ENCODE measurements at places on chromosomes 7 and 10.

- no peaks in the 10 kb centered on the region for H3K36me3 ChIP-seq
- H3K27me3 ChIP-seq: no peaks in the 10 kb centered on the region
- no peak overlapping the region for H3K4me3 ChIP-seq
- peaks cover 13% of the 10 kb centered on the region for H3K4me1 ChIP-seq
These were observed 45.3 kb upstream of the OSBPL3 start for GRCh38 chr7:25025218-25025671.

- H3K27me3 ChIP-seq: no peaks in the 10 kb centered on the region
- H3K27ac ChIP-seq: no peak overlapping the region
- H3K4me1 ChIP-seq: no peaks in the 10 kb centered on the region
- H3K4me3 ChIP-seq: no peak overlapping the region
These were observed 49.3 kb downstream of the PRKAG2 start for GRCh38 chr7:151827620-151828019.

DNA sequence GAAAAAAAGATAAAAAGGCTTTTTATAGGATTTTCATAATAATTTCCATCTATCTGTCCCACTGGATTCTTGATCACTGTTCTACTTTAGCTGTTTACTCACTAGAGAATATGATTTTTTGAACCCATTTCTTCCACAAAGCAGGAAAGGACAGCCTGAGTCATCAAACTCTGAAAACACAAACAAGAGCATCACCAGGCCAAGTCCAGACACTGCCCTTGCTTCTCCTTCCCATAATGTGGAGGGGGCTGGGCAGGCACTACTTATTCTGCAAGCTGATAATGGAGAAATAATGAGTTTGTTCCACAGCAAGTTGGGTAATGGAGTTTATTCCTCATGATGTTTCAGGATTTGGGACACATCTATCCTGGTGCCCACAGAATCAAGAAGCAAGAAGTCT lies 13.0 kb upstream of the KCNIP2 start:
- no peak overlapping the region for H3K27ac ChIP-seq
- H3K4me1 ChIP-seq: no peaks in the 10 kb centered on the region
- no peak for DNase-seq
- H3K4me3 ChIP-seq: no peak overlapping the region
- H3K27me3 ChIP-seq: no peaks in the 10 kb centered on the region
- H3K36me3 ChIP-seq: no peaks in the 10 kb centered on the region

DNA sequence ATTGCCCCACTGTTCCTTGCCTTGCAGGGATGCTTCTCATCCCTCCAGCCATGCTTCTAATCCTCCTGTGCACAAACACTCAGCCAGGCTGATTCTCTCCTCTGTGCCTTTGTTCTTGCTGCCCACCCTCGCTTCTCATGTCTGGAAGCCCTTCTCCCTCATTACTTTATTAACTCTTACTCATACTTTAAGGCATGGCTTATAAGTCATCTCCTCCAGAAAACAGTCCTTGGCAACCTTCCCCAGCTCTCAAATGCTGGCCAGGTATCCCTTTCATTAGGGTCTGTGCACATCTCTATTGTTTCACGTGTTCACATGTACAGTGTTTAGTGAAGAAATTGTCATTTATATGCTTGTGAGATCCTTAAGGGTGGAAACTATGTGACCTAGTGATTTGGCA lies 62.9 kb downstream of the ITGB8 start:
- H3K4me1 ChIP-seq: no peaks in the 10 kb centered on the region
- no peaks in the 10 kb centered on the region for H3K36me3 ChIP-seq
- H3K4me3 ChIP-seq: no peak overlapping the region
- DNase-seq: no peak
- no peak overlapping the region for H3K27ac ChIP-seq
- H3K27me3 ChIP-seq: no peaks in the 10 kb centered on the region

DNA sequence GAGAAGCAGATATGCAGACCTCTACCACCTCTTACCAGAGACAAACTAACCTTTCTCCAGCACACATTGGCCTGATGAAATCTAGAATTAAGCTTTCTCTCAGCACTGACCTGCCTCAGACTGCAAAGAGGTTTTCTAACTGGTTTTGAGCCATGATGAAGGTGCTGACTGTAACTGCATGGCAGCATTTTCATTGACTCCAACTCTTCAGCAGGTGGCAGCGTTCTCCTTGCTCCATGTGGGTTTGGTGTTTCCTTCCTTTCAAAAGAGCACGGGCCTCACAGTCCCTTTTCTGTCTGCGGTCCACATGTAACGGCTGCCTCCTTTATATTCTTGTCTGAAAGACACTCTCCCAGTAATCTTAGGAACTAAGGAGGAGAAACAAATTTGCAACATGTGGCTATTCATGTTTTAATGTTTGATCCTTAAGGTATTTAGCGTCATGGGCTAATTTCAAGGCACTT lies 12.6 kb downstream of the KLLN start:
- H3K4me1 ChIP-seq: no peaks in the 10 kb centered on the region
- H3K4me3 ChIP-seq: no peak overlapping the region
- H3K36me3 ChIP-seq: no peaks in the 10 kb centered on the region
- no peak overlapping the region for H3K27ac ChIP-seq

GRCh38 chr7:99073839-99074446 lies 70.0 kb downstream of the SMURF1 start:
- H3K4me1 ChIP-seq: no peaks in the 10 kb centered on the region
- no peaks in the 10 kb centered on the region for H3K36me3 ChIP-seq
- H3K4me3 ChIP-seq: no peak overlapping the region
- no peaks in the 10 kb centered on the region for H3K27me3 ChIP-seq
- no peak for DNase-seq
- no peak overlapping the region for H3K27ac ChIP-seq

GRCh38 chr10:75400163-75400770 lies 1.3 kb downstream of the ZNF503 start:
- peak overlapping the region; percentile 49 for H3K4me3 ChIP-seq
- peaks cover 88% of the 10 kb centered on the region for H3K27me3 ChIP-seq
- H3K4me1 ChIP-seq: peaks cover 33% of the 10 kb centered on the region
- no peak overlapping the region for H3K27ac ChIP-seq
- DNase-seq: no peak
- H3K36me3 ChIP-seq: no peaks in the 10 kb centered on the region

DNA sequence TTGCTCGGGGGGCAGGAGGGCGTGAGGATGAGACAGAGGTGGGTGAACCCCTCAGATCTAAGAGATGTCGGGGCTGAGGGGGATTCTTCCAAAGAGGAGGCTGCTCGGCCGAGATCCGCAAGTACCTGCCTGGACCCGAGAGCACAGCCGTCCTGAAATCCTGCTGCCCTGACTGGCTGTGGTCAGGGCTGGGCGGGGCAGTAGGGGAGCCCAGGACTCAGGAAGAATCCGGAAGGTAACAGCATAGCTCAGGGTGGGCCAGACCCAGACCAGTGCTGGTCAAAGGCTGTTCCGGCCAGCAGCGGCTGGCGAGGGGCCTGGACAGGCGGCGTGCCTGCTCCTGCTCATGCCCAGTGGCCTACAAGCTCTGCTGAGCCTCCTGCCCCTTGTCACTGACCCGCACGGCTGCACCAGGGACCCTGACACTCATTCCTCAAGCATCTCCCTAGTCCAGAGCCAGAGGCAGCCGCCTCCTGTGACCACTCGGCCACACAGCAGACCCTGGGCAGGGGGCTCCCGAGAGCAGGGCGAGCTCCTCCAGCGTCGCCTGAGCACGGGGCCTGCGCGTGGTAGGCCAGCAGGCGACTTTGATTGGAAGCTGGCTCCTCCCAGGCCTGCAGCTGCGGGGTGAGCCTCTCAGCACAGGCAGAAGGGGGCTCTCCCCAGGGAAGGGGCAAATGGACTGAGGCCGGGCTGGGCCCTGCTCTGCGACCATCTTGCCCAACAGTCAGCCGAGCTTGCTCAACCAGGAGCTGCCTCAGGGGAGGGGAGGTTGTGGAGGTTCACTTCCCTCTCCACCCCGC lies 3.1 kb upstream of the ADAP1 start:
- no peaks in the 10 kb centered on the region for H3K36me3 ChIP-seq
- no peak overlapping the region for H3K27ac ChIP-seq
- H3K4me1 ChIP-seq: no peaks in the 10 kb centered on the region
- H3K4me3 ChIP-seq: no peak overlapping the region
- H3K27me3 ChIP-seq: peaks cover 34% of the 10 kb centered on the region

GRCh38 chr7:7138897-7139296 lies 43.4 kb upstream of the C1GALT1 start:
- no peak overlapping the region for H3K4me3 ChIP-seq
- no peaks in the 10 kb centered on the region for H3K36me3 ChIP-seq
- no peaks in the 10 kb centered on the region for H3K27me3 ChIP-seq
- DNase-seq: no peak
- H3K27ac ChIP-seq: no peak overlapping the region
- H3K4me1 ChIP-seq: no peaks in the 10 kb centered on the region

- H3K36me3 ChIP-seq: no peaks in the 10 kb centered on the region
- H3K27me3 ChIP-seq: no peaks in the 10 kb centered on the region
- DNase-seq: no peak
- no peak overlapping the region for H3K27ac ChIP-seq
- H3K4me3 ChIP-seq: no peak overlapping the region
- peaks cover 27% of the 10 kb centered on the region for H3K4me1 ChIP-seq
These were observed 41.3 kb downstream of the PDLIM1 start for GRCh38 chr10:95249467-95249866.

- no peaks in the 10 kb centered on the region for H3K36me3 ChIP-seq
- DNase-seq: no peak
- peaks cover 3% of the 10 kb centered on the region for H3K27me3 ChIP-seq
- H3K4me1 ChIP-seq: no peaks in the 10 kb centered on the region
- H3K27ac ChIP-seq: no peak overlapping the region
These were observed 50.5 kb downstream of the C10orf67 start for GRCh38 chr10:23293973-23294590.

DNA sequence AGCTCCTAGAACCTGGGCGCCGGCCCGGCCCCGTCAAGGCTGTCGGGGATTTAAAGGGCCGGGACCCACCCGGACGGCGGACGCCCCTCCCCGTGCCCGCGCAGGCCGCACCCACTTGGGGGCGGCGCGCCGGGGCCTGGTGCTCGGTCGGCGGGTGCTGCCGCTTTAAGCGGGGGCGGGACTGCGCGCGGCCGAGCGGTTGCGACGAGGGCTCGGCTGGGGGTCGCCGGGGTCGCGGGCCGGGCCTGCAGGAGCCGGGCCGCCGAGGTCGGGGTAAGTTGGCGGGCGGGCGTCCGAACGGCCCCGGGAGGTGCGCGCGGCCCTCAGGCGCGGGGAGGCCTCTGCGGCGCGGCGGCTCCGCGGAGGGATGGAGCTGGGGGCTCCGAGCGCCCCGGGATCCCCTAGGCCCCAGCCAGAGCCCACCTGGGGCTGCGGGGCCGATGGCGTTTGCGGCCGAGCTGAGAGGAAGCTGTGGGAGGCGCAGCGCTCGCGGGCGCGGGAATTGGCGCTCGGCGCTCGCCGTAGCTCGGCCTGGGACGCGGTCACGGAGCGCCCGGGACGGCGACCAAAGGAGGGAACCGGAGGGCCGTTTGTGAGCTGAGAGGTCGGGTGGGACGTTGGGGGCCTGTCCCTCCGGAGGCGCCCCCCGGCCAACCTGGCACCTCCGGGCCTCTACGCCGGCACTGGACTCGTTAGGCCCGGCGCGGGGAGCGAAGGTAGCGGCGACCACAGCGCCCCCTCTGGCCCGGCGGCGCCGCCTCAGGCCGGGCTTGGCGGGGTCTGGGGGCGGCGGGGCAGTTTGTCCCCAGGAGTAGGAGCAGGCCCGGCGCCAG lies at the start of gene TRRAP:
TRRAP (plus strand) TSS at position 168 of the 833 bp plus-strand sequence. CDS start 2,619 bp downstream, outside the sequence.
- H3K4me1 ChIP-seq: peaks cover 5% of the 10 kb centered on the region
- peak within 1 kb of the TSS; percentile 96 for H3K27ac ChIP-seq
- H3K4me3 ChIP-seq: peak within 1 kb of the TSS; percentile 96
- H3K27me3 ChIP-seq: no peaks in the 10 kb centered on the region
- peak; percentile 64 for DNase-seq
- peaks cover 26% of the 10 kb centered on the region for H3K36me3 ChIP-seq

- no peak overlapping the region for H3K4me3 ChIP-seq
- no peak for DNase-seq
- no peaks in the 10 kb centered on the region for H3K27me3 ChIP-seq
- H3K4me1 ChIP-seq: no peaks in the 10 kb centered on the region
These were observed 14.1 kb upstream of the MKX start for GRCh38 chr10:27759483-27760272.

GRCh38 chr10:75405598-75406461 lies 4.3 kb upstream of the ZNF503 start:
- H3K4me1 ChIP-seq: peaks cover 11% of the 10 kb centered on the region
- H3K4me3 ChIP-seq: no peak overlapping the region
- H3K27me3 ChIP-seq: peaks cover 100% of the 10 kb centered on the region
- H3K27ac ChIP-seq: no peak overlapping the region

- H3K36me3 ChIP-seq: no peaks in the 10 kb centered on the region
- H3K27me3 ChIP-seq: no peaks in the 10 kb centered on the region
- no peak for DNase-seq
- no peak overlapping the region for H3K4me3 ChIP-seq
These were observed 94.4 kb downstream of the TAX1BP1 start for GRCh38 chr7:27834179-27834921.

GRCh38 chr7:157540606-157541294 lies 203.9 kb downstream of the DNAJB6 start:
- H3K27ac ChIP-seq: no peak overlapping the region
- H3K4me3 ChIP-seq: no peak overlapping the region
- no peaks in the 10 kb centered on the region for H3K36me3 ChIP-seq

DNA sequence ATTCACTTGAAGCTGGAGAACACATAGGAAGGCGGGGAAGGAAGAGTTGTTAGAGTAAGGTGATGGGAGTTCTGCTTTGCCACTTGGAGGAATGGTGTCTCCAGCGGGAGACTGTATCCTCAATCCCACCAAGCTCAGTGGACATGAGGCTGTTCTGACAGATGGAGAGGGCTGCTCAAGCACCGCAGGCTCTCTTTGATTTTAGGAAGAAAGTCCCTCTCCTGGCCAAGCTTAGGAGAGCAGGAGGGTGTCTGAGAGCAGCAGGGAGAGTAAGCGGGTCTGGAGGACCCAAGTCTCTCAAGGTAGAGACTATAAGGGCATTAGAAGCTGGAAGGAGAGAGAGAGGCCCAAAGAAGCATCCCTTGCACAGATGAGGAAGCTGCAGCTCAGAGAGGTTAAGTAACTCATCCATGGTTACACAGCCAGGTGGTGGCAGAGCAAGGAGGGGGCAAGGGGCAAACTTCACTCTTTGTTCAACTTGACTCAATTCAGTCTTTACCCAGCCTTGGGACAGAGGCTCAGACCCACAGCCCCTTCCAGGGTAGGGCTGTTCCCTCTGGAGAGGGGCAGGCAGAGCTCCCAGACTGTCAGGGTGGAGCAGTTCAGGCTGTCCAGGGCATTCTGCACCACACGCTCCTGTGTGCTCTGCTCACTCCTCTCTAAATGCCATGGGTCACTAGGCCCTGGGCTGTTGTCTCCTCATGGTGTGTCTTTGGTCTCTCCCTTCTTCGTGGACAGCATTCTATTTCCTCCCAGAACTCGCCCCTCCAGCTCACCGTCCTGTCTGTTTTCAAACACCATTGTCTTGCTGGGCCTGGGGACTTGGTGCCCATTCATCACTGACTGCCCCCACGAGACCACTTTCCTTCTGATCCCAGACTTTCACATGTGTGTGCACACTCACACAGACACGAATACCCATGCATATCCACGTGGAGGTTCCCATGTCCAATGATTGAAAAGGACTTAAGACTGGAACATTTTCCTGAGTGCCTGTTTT lies 8.9 kb downstream of the CHAT start:
- DNase-seq: no peak
- no peak overlapping the region for H3K27ac ChIP-seq
- no peaks in the 10 kb centered on the region for H3K36me3 ChIP-seq
- no peak overlapping the region for H3K4me3 ChIP-seq
- no peaks in the 10 kb centered on the region for H3K4me1 ChIP-seq

- no peak overlapping the region for H3K27ac ChIP-seq
- no peaks in the 10 kb centered on the region for H3K4me1 ChIP-seq
- H3K4me3 ChIP-seq: no peak overlapping the region
- no peaks in the 10 kb centered on the region for H3K27me3 ChIP-seq
- no peak for DNase-seq
- no peaks in the 10 kb centered on the region for H3K36me3 ChIP-seq
These were observed 171.1 kb downstream of the GLI3 start for GRCh38 chr7:42065942-42066341.

Measured in thymus (tissue), 14 donors.